ENCODE measurements at places on chromosomes 7 and 10.

GRCh38 chr10:27743012-27743876 is 2.4 kb downstream of the MKX start:
- no peak for DNase-seq

- no peak for DNase-seq
These were observed 67.0 kb downstream of the CTBP2 start for GRCh38 chr10:125093199-125093973.

- no peak for DNase-seq
These were observed 103.1 kb downstream of the PRKAG2 start for GRCh38 chr7:151773797-151774196.

GRCh38 chr7:2660359-2661095 is 27.5 kb upstream of the AMZ1 start:
- DNase-seq = no peak

GRCh38 chr10:62538606-62539005 is 164.4 kb downstream of the ZNF365 start:
- no peak for DNase-seq

GRCh38 chr7:33702514-33703054 is 202.8 kb upstream of the BMPER start:
- no peak for DNase-seq

GRCh38 chr7:98651760-98652159 is 34.7 kb downstream of the NPTX2 start:
- DNase-seq = no peak

- DNase-seq = no peak
These were observed 103.2 kb downstream of the CCDC3 start for GRCh38 chr10:12898271-12898670.

GRCh38 chr10:128943111-128943510 is 523.9 kb upstream of the MGMT start:
- DNase-seq = no peak

GRCh38 chr10:109430799-109431198 is 492.5 kb downstream of the XPNPEP1 start:
- DNase-seq = no peak

GRCh38 chr10:93337309-93337721 is 144.8 kb downstream of the MYOF start:
- no peak for DNase-seq

GRCh38 chr10:131774681-131775085 is 126.1 kb upstream of the PPP2R2D start:
- no peak for DNase-seq

- DNase-seq = no peak
These were observed 53.3 kb upstream of the SORCS3 start for GRCh38 chr10:104587751-104588150.

- DNase-seq = no peak
These were observed 490.0 kb upstream of the LRRN3 start for GRCh38 chr7:110600956-110601355.

DNA sequence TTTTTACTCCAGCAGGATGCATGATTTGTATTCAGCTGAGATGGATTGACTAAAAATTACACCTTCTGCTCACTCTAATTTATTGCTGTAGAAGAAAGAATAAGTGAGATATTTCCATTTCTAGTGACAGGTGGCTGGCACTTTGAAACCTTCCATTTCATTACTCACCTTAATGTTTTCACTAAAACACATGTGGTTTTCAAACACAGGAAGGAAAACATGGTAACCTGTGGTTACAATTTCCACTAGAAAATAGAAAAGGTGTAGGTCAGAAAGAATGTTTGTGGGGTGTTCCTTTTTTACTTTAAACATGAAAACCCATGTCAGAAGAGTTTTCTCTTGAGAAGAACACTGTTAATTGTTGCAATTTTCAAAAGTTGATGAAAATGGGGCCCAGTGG is 12.0 kb upstream of the PRKCQ start:
- DNase-seq = no peak

GRCh38 chr7:3722396-3722922 is 421.4 kb downstream of the SDK1 start:
- no peak for DNase-seq

- no peak for DNase-seq
These were observed 23.6 kb upstream of the HIBADH start for GRCh38 chr7:27686315-27686714.

- no peak for DNase-seq
These were observed 45.0 kb downstream of the MRC1 start for GRCh38 chr10:17854044-17854652.

DNA sequence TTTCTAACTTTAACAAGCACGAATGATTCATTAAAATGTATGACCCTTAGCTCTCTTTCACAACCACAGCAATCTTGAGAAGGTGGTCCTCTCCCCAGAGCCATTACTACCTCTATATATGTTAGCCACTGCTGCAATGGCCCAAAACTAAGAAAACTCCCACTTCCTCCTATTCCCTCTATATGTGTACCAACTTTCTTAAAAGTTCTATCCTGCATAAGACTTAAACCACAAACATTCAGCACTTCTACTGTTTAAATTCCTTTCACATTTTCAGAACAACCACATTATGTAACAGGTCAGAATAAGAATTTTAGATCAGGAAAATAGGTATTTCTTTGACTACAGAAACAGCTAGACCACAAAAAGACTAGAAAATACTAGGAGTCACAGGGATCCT is 36.2 kb downstream of the WASL start:
- no peak for DNase-seq

GRCh38 chr7:158074896-158075632 is 512.6 kb downstream of the PTPRN2 start:
- DNase-seq = no peak

- DNase-seq = no peak
These were observed 203.4 kb upstream of the FRMD4A start for GRCh38 chr10:14534152-14534551.

GRCh38 chr7:20963556-20964280 is 177.0 kb upstream of the SP8 start:
- no peak for DNase-seq

GRCh38 chr10:113960617-113961181 is 83.0 kb upstream of the ADRB1 start:
- DNase-seq = peak; percentile 46

GRCh38 chr7:45125193-45125904 is 13.9 kb upstream of the TBRG4 start:
- DNase-seq = no peak

DNA sequence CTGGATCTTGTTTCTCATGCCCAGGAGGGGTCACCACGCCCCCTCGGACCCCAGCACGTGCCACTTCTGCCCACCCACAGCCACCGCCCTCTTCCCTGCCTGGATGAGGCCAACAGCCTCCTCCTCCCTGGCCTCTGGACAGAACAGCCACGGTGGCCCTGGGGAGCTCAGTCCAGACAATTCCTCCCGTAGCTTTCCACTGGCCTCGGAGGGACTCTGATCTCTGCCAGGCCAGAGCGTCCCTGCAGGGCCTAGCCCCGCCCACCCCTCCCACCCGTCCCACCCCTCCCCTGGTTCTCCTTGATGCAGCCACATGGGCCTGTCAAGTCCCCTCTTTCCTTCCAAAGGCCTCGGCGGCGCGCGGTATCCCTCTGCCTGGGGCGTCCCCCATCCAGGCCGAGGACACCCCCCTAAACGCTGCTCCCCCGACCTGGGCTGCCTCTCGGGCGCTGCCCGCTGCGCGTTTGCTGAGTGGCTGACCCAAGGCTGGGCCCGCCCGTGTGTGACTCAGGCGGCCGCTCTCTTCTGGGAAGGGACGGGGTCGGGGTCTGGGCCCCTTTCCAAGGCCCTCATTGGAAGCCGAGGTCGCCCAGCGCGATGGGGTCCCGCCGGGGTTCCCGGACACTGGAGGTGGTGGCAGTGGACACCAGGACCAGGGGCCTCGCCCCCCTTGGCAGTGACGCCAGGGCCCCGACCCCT is 557 bp downstream of the TMEM120A start:
- peak; percentile 54 for DNase-seq

DNA sequence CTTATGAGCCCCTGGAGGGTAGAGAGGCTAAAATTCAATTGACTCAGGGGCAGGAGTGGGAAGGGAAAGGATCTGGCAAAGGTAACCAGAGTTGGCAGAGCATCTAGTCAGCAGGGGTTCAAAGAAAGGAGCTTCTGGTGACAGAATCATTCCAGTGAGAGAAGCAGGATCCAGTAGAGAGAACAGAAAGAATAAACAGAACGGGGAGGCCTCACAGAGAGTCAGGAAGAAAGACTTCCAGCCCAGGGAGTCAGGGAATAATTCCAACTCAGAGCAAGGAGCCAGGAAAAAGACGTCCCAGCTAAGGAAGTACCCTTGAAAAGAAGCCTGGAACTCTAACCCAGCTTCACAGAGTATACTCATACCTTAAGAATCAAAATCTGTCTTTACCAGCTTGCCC is 66.6 kb upstream of the CPXM2 start:
- no peak for DNase-seq

GRCh38 chr10:15451137-15452094 is 80.3 kb upstream of the FAM171A1 start:
- no peak for DNase-seq

GRCh38 chr7:4079956-4080355 is 602.1 kb upstream of the FOXK1 start:
- no peak for DNase-seq

DNA sequence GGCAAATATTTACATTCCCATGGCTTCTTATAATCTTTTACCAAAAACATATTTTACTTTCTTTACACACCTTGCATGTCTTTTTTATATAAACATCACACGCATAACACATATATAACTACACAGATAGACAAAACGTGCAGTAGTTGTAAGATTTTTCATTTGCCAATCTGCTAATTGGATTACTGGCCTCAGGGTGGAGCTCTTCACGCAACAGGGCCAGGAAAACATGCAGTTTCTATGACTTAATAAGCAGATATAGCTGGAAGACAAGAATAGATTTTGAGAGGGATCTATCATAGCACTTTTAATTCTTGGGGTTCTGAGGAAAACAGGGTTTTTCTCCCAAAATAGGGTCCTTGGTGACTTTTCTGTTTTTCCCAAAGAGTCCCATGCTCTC is 12.7 kb downstream of the ACADSB start:
- no peak for DNase-seq

DNA sequence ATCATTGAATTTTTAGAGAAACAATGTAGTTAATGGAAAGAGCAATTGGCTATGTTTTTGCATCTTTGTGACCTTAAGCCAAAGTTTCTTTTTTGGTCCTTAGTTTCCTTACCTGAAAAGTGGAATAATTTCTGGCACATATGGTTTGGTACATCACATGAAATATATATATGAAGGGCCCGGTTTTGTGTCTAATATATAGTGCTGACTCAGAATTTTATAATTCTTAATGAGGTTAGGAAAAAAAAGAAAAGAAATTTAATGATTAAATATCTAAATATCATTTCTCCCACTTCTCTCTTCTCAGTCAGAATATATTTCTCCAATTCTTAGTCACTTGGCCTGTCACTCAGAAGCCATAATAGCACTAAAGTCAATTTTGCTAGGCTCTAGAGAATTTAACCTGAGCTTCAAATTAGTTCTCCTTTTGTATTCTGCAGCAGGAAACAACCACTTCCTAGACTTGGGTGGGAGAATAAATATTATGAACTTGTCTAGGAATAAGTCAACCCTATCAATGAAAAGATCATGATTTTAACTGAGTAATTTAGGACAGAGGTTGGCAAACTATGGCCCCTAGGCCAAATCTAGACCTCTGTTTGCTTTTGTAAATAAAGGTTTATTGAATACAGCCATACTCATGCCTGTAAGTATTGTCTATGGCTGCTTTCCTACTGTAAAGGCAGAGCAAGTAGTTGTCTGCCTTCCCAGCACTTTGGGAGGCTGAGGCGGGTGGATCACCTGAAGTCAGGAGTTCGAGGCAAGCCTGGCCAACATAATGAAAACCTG is 34.6 kb downstream of the PPP1R9A start:
- no peak for DNase-seq

GRCh38 chr7:69208848-69209247 is 389.4 kb upstream of the AUTS2 start:
- no peak for DNase-seq

DNA sequence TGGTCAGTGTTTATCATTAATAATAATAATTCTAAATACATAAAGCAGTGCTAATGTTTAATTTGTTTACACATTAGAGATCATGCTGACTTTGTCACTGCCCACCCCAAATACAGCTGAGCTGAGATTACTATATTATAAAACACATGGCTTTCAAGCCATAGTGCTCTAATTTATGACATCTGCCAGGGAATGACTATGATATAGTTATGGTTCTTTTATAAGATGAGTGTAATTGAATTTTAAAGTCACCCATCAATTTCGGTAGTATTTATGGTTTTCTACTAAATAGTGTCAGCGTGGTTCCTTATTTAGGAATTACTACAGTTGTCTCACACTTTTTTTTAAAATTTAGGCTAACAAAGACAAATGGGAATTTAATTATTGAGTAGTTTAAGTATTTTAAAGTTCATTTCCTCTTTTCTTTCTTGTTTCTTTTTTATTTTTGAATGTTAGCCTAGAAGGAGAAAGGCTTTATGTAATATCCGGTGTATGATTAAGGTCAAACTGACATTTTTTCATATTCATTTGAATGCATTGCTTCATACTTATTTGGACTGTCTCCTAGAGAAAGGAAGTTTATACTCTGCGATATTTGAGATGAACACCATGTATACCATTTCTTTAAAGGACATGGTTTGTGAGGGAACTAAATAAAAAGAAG is 3.9 kb downstream of the CDK14 start:
- DNase-seq = no peak

- no peak for DNase-seq
These were observed 174.3 kb downstream of the LCOR start for GRCh38 chr10:97006364-97006763.

DNA sequence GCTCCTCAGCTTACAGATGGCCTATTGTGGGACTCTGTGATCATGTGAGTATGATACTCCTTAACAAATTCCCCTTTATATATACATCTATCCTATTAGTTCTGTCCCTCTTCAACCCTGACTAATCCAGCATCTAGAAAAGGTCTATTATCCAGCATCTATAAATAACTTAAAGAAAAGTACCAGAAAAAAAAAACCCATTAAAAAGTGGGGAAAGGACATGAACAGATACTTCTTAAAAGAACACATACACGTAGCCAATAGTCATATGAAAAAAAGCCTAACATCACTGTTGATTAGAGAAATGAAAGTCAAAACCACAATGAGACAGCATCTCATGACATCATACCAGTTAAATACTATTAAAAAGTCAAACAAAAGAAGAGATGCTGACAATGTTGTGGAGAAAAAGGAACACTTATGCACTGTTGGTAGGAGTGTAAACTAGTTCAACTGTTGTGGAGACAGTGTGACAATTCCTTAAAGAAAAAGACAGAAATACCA is 549.5 kb upstream of the GRM3 start:
- DNase-seq = no peak

GRCh38 chr10:124989526-124989925 is 47.6 kb downstream of the ZRANB1 start:
- peak; percentile 37 for DNase-seq

- DNase-seq = no peak
These were observed 18.0 kb downstream of the GRID1 start for GRCh38 chr10:86348321-86349210.

DNA sequence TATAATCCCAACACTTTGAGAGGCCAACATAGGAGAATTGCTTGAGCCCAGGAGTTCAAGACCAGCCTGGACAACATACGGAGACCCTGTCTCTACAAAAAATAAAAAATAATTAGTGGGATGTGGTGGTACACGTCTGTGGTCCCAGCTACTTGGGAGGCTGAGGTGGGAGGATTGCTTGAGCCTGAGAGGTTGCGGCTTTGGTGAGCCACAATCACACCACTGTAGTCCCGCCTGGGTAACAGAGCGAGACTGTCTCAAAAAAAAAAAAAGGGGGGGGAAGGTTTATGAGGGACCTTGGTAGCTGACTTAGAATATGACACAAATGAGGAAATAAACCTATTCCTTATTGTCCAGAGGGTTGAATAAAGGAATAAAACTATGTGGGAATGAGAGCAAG is 30.8 kb downstream of the SCD start:
- no peak for DNase-seq
